ENCODE measurements at places on chromosomes 11 and 22. TPM values are rescaled to one million over a fixed set of nuclear protein-coding genes. Genes with fewer than 3 reads are reported as not detected.

The TSPAN32 gene
- 22.4 TPM for total RNA-seq

The FGF3 gene
- total RNA-seq, result 0.77 TPM

The CCDC87 gene
- total RNA-seq, result 2.7 TPM

GRCh38 chr11:126385991-126386728 lies 30.7 kb downstream of the ST3GAL4 start:
- DNase-seq, result no peak

DNA sequence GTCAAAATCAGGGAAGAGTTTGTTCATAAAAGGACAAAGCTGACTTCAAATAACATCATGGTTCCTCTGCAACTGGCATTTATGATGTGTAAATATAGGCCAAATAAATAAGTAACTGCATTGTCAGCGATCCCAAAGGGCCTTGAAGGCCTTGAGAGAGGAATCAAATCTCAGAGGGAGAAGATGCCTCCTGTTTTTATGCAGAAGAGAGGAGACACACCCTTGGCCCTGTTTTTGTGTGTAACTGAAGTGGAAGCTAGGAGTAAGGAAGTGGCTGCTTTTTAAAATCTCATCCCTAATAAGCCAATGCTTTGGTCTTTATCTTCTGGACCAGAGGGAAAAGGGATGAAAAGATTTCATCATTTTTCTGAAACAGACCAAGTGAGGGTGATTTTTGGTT lies 15.7 kb upstream of the SCN3B start:
- no peak for DNase-seq

The ANGPTL5 gene
- not detected for total RNA-seq

DNA sequence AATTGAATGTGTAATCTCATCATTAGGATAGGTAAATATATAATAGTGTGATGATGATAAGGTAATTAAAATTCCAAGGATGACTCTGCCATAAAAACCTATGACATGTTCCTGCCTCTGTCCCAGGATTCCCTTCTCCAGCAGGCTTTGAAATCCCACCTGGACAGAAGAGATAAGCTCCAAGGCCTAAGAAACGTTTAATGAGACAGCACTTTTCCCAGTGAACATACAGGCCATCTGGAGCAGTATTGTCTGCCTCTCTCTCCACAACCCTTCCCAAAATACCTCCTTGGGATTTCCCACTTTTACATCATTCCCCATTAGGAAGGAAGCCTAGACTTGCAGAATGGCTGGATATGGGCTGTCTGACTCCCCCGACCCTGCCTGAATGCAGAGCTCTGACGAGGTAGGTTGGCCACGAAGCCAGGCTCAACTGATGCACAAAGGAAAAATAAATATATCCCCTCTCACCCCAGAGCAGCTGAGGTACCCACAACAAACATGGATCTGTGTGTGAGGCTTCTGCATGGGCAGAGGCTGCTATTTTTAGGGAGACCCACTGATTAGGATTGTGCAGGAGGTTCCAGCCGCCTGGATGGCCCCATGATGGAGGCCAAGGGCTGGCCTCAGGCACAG lies 71.0 kb downstream of the TMPRSS5 start:
- no peak for DNase-seq

GRCh38 chr11:121236115-121237001 lies 56.2 kb upstream of the SC5D start:
- DNase-seq, result peak; percentile 72

DNA sequence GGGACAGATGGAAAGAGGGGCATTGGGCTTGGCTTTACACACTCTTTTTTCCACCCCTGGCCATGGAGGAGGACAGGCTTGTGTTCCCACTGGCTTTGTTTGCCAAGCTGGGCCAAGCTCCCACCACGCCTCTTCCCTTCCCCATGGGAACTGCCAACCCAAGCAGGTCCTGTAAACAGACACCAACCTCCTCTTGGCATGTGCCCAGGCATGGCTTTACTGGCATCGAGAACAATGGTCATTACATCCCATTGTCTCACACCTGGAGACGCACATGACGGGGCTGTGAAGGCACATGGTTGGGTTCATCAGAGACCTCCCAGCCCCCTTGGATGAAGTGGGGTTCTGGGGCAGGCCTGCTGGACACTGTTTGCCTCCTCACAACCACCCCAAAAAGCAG lies 11.7 kb downstream of the SEC14L3 start:
- no peak for DNase-seq

The MS4A10 gene
- not detected for total RNA-seq

DNA sequence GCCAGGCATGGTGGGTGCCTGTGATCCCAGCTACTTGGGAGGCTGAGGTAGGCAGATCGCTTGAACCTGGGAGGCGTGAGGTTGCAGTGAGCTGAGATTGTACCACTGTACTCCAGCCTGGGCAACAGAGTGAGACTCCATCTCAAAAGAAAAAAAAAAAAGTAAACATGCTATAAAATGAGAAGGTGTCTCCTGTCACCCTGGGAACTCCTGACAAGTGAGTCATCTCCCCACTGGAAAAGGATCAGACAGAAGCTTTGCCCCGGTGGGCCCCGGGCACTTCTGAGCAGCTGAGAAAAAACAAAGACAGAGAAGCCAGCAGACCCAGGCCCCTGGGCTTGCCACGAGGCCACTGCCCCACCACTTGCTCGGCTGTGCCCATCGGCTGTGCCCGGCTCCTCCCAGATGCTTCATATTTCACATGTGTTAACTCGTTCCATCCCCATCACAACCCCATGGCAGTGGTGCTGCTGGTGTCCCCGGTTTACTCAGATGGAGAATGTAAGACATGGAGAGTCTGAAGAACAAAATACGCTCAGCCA lies 22.3 kb downstream of the TTLL1 start:
- DNase-seq, result no peak

DNA sequence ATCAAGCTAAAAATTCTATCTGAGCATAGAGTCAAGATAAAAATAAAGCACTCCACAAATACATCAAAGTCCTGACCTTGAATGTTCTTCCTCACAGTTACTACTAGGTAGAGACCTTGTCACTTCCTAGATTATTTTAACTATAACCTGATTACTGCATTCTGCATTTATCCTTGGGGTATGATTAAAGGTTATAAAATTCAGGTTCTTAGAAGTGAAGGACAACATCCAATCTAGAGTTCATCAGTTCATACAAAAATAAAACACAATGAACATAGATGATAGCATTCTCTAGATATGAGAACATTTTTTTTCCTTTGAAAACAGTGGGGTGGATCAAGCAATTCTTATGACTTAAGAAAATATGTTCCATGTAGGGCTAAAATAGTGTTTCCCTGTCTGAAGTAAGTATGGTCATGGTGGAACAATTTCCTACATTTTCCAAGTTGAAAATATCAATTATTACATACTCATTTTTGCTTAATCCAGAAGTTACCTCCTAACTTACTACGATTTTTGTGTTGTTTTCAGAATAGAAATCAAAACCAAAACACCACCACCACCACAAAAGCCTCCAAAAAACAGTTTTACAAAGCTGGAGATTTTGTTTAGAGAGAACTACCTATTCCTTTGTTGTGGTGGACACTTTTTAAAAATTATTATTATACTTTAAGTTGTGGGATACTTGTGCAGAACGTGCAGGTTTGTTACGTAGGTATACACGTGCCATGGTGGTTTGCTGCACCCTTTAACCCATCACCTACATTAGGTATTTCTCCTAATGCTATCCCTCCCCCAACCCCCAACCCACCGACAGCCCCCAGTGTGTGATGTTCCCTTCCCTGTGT lies 112.0 kb upstream of the DDI1 start:
- no peak for DNase-seq

DNA sequence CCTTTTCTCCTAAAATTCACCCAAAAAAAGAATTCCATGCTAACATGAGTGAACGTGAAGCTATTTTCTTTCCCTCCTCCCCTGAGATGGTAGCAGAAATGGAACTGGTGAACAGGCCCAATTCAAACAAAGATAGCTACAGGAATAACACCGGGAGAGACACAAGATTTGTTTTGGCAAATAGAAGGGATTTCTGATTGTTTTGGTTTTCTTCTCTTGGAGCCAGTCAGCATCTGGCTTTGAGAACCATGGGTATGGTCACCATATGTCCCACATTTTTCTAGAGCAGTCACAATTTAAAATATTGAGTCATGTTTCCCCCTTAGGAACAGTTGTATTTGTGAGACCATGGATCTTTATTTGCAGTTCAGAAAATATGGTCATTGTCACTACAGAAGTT lies 214.1 kb downstream of the FAM76B start:
- no peak for DNase-seq

GRCh38 chr11:16612566-16613261 lies 125.7 kb upstream of the C11orf58 start:
- peak; percentile 18 for DNase-seq

DNA sequence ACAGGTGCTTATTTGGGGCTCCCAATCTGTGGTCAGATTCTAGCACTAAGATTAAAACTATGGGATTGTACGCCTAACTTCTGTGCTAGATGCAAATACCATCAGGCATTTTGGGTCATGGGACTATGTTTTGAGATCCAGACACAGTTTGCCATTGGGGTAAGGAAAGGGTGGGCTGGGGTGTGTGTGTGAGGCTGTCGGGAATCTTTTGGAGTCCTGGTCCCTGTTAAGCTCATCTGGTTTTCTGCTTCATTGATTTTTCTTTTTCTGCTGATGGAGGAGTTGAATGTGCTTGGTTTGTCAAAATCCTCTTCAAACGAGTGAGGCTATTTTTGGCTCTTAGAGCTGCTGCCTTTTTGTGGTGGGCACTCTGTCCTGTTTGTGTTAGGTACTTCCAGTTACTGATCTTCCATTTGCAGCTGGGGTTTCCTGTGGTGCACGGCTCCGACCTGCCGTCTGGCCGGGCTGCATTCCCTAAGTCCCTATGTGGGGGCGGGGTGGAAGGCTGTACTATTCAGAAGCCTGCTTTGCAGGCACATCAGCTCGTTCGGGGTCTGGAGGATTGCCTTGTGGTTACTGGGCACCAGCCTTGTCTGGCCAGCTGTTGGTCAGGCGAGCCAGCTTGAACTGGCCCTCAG lies 2.9 kb downstream of the BCR start:
- DNase-seq, result peak; percentile 76

The GAS2L1 gene
- 17.3 TPM for total RNA-seq

DNA sequence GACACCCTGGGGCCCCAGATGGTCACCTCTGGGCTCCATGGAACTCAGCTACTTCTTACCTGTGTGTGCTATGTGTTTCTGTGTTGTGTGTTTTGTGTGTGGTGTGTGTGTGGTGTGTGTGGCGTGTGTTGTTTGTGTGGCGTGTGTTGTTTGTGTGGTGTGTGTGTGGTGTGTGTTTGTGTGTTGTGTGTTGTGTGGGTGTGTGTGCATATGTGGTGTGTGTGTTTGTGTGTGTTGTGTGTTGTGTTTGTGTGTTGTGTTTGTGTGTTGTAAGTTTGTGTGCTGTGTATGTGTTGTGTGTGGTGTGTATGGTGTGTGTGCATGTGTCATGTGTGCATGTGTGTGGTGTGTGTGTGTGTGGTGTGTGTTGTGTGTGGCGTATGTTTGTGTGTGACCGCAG lies 3.8 kb upstream of the WNT7B start:
- no peak for DNase-seq

DNA sequence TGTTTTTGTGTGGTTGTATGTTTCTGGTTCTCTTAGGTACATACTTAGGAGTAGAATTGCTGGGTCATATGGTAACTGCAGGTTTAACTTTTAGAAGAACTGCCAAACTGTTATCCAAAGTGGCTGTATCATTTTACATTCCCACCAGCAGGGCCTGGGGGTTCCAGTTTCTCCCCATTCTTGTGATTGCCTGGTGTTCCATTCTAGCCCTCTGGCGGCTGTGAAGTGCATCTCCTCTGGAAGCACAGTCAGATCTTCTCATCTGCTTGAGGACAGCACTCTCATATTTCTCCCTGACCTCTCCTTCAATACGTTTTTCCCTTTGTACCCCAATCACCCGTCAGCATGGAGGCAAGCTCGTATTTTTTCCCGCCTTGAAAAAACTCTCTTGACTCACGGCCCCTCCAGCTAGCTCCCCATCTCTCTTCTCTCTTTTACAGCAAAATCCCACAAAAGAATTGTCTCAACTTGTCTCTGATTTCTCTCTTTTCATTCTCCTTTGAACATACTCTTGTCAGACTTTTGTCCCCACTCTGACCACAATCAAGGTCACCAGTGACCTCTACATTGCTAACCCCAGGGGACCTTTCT lies 56.8 kb upstream of the THY1 start:
- peak; percentile 29 for DNase-seq

The ACRV1 gene
- not detected for total RNA-seq

- no peak for DNase-seq
Measured at GRCh38 chr22:44909241-44909640, 100.6 kb downstream of the PHF21B start.

The ANKK1 gene
- total RNA-seq, result 0.18 TPM

The LDLRAD3 gene
- total RNA-seq, result 6.2 TPM
